Tibial nerve (tissue), 4 donors: ENCODE measurements at places on chromosomes 12 and 14. TPM values are rescaled to one million over a fixed set of nuclear protein-coding genes. Genes with fewer than 3 reads are reported as not detected.

DNA sequence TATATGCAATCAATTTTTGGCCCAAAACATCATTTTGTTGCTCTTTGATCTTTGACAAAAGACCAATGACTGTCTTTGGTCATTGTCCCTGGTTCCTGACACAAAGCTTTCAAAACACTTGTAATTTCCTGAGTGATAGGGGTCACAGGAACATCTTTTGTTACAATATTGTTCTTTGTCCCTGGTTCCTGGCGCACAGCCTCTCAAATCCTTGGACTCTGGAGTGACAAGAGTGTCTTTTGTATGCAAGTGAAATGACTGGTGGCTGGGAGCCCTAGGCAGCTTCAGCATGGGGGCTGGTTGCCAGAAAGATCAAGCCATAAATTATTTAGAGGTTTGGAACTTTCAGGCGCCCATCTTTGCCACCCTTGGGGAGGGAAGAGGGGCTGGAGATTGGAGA is 53.9 kb downstream of the DNAH10 start:
- DNase-seq: no peak

DNA sequence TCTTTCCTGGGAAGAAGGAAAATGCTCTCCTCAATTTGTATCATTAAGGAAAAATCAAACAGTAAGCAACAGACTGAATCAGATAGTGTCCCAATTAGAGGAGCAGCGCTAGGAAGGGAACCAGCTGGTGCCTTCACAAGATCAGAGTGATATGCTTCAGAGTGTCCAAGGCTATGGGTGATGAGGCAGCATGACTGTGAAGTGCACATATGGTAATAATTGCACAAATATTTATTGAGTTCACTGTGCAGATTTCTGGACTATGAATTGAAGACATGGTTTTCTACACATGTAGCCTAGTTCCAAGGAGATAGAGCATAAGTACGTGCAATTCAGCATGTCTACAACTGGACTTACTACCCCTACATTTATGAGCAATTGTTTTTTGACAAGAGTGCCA is 78.8 kb upstream of the EVL start:
- no peak for DNase-seq

DNA sequence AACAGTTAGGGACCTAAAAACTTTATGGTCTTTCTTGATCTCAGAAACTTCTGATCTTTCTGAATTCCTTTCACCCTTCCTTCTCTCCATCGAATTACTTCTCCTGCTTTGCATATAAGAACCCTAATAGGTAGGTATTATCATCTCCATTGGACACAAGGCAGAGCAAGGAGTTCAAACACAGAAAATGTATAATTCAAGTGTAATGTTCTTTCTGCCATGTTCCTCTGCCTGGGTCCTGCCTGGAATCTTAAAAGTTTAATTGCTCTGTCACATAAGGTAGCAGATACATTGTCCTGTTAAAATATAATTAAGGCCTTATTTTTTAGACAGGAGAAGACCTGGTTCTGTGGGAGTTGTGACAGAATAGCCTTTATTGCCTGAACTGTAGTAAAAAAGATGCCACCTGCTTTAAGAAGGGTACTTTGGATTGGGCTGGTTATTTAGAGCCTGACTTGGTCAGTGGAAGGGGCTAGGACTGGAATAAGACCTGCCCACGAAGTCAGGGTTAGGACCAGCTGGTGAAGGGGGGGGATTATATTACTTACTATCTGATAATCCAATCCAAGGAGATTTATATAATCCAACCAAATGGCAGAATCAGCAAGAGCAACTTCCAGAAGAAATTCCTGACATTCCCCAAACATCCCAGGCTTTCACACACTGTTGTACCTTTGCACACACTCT is 10.4 kb downstream of the G2E3 start:
- DNase-seq: no peak

DNA sequence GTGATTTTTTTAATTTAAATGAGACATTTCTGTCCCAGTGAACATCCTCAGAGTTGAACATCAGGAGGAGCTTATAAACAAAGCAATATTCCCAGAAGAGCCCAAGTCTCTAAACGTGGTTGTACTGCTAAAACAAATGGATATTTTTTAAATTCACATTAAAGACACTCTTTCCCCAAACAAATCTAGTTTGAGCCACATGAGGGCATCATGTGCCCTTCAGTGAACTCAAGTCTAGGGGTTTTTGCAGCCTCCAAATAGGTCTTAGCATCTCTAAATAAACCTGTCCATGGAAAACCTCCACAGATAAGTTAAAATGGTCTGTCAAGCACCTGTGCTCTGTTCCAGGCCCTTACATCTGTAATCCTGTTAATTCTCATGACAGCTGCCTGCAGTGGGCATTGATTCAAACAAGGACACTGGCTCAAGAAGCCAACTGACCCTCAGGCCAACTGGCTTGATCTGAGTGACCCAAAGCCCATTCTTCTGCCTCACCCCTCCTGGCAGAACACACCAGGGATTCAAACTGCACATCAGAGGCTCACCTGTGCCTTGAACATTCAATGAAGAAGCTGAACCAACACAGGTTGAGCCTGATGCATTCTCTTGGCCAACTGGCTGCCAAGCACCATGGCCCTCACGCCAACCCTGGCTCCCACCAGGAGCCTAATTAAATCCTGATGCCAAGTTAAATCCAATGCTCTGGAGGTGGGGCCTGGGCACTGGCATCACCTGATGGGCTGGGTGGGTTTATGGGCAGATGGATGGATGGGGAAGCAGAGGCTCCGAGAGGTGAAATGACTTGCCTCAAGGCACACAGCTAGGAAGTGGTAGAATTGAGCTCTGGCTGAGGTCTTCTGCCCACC is 8.6 kb downstream of the ISCU start:
- DNase-seq: no peak

- DNase-seq: no peak
Observed at GRCh38 chr12:5099591-5099990, 55.9 kb downstream of the KCNA5 start.

DNA sequence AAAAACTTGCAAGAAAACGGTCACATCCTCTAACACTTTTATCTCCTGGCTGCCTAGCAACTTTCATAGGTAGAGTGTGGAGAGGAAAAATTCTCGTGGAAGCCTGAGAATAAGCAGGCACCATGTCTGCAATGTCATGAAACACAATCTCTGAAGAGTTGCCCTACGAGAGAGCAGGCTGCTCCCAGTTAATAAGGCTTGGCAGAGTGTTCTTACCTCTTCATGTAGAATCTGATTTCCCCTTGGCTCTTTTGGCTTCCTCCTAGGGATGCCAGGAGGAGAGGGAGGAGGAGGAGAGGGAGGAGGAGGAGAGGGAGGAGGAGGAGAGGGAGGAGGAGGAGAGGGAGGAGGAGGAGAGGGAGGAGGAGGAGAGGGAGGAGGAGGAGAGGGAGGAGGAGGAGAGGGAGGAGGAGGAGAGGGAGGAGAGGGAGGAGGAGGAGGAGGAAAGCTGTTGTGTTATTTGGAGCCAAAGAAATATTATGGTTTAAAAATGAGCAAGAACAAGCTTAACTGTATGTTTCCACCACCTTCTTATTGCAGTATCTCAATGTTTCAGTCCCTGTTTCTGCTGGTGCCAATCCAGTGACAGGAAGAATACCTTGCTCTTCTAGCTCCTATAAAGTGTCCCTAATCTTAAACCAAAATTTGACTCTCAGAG is 52.9 kb downstream of the EGLN3 start:
- no peak for DNase-seq

GRCh38 chr12:132632521-132633228 is 14.1 kb downstream of the P2RX2 start:
- DNase-seq: no peak

GRCh38 chr14:81927070-81927469 is 393.4 kb upstream of the SEL1L start:
- no peak for DNase-seq

GRCh38 chr12:123153906-123154305 is 3.0 kb upstream of the PITPNM2 start:
- DNase-seq: no peak

DNA sequence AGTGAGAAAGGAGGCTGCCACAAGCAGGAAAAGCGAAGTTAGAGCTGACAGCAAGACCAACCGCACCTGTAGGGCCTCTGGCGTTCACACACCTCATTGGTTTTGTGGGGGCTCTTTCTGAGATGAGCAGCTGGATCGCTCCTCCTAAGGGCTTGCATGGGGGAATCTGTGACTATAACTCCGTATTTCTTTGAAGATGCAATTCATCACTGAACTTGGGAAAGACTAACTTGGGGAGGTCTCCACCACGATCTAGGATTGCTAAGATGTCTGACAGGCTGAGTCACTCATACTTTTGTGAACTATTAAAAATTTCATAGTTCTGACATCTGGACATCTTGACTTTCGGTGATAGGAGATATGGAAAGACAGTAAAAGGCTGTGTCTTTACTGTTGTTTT is 173.6 kb downstream of the ETV6 start:
- DNase-seq: no peak

GRCh38 chr12:43361031-43361710 is 190.8 kb downstream of the ADAMTS20 start:
- DNase-seq: no peak

LRRC10 gene
- not detected for total RNA-seq

TPPP2 gene
- not detected for total RNA-seq

RASAL1 gene
- 2.2 TPM for total RNA-seq

IPO8 gene
- 52.0 TPM for total RNA-seq

TEX52 gene
- total RNA-seq: not detected
